ENCODE measurements at places on chromosomes 11 and 22.

GRCh38 chr22:42368379-42369249 lies 63.6 kb downstream of the NFAM1 start:
- DNase-seq, result peak; percentile 19

DNA sequence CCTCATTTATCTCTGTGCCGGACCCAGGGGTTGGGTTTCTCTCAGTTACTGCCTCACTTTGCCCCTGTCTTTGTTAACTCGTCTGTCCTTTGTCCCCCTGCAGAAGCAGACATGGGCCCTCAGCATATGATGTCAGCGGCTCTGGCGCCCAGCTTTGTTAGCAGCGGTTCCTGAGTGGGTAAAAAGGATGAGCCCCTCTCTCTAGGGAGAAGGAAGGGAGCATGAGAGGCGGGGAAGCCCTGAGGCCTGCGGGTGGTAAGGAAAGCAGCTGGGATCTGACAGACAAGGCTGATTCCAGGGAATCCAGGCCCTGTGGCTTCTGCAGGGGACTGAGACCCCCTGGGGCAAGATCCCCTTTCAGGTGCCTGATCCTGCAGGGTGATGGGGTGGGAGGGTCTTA lies 51.7 kb downstream of the MCM5 start:
- DNase-seq, result no peak

DNA sequence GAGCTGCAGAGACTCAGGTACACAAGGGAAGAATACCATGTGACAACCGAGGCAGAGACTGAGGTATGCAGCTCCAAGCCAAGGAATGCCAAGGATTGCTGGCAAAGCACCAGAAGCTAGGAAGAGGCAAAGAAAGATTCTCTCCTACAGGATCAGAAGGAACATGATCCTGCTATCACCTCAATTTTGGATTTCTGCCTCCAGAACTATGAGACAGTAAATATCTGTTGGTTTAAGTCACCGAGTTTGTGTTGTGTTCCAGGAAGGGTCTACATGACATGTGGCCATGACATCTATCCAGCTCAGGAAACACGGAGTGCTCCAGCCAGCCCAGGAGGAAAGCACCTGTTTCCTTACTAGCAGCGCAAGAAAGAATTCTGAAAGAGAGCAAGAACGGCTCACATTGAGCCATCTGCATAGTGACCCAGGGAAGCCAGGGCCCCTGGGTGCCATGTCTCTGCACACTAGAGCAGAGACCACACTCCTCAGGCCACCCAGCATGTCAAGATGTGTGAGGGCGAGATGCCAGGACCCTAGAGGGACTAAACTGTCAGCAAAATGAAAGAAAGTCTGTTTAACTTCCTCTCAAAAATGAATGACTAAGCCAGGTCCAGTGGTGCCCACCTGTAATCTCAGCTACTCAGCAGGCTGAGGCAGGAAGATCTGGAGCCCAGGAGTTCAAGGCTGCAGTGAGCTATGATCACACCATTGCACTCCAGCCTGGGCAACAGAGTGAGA lies 35.6 kb upstream of the GALNT18 start:
- DNase-seq, result no peak

- no peak for DNase-seq
Observed at GRCh38 chr11:2483426-2483825, 38.6 kb downstream of the KCNQ1 start.

DNA sequence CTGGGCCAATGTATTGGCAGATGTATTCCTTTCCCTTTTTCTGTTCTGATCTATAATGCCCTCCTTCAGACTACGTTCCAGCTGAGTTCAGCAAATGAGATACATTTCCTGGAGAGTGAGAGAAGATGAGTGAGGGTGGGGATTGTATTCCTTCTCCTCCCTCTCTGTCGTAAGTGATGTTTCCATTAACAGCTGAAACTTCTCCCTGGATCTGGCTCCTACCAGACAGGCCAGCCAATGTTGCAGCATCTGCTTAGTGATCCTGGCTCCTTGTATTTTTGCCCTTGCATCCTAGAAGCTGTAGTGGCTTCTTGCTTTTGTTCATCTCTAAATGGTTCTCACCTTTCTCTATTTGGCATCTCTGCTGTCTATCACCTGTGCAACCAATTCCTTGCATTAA lies 48.2 kb upstream of the MTMR2 start:
- no peak for DNase-seq

DNA sequence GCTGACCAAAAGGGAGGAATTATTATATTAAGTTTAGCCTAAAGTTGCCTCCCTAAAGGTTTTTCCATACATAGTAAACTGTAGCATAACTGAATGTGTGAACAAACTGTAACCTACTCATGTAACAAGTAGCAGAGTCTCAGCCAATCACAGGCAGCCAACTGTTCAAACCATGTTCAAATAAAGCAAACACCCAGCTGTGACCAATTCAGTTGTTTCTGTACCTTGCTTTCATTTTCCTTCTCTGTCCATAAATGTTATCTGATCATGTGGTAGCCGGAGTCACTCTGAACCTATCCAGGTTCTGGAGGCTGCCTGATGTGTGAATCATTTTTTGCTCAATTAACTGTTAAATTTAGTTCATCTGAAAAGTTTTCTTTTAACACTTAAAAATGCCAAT lies 373.5 kb downstream of the GUCY1A2 start:
- peak; percentile 60 for DNase-seq

GRCh38 chr22:40256516-40256915 lies 78.8 kb downstream of the TNRC6B start:
- no peak for DNase-seq

- no peak for DNase-seq
Observed at GRCh38 chr11:34028425-34028824, 23.1 kb upstream of the CAPRIN1 start.

DNA sequence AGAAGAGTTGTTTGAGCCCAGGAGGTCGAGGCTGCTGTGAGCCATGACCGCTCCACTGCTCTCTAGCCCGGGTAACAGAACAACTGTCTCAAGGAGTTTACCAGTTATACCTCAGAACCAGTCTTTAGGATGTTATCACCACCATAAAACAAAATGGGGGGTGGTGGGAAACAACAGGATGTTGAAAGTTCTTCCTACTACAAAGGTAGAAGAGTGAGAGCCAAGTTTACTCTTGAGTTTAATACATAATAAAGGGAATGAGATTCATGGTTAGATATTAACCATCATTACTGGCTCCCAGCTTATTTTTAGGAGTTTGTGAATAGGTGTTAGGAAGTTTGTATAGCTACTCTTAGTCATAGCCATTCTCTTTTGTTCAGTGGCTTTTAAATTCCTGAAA lies 78.8 kb upstream of the HORMAD2 start:
- DNase-seq, result no peak

DNA sequence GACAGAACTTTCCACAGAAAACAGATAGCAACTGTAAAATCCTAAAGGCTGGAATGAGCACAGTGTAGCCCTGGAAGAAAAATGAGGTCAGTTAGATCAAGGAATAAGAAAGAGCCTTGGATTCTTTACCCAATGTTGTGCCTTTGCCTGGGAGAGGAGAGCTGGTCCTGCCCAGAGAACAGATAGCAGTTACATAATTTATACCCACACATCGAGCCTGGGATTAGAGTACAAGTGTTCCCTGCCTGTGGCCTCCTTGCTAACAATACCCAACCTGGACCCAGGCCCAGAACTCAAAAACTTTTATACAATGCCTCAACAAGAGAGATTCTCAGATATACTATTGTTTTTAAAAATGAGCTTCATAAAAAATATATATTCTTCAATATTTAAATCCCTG lies 1998.4 kb downstream of the LRRC4C start:
- no peak for DNase-seq

- DNase-seq, result no peak
Observed at GRCh38 chr22:17948101-17948500, 76.3 kb downstream of the MICAL3 start.

- DNase-seq, result no peak
Observed at GRCh38 chr11:28107191-28107749, 686 bp downstream of the KIF18A start.
